Aorta (tissue), 5 donors: ENCODE measurements at places on chromosomes 3 and 15.

GRCh38 chr3:22981166-22981565 is 222.0 kb upstream of the UBE2E2 start:
- no peaks in the 10 kb centered on the region for H3K27me3 ChIP-seq
- no peak for DNase-seq
- no peaks in the 10 kb centered on the region for H3K4me1 ChIP-seq
- H3K36me3 ChIP-seq = no peaks in the 10 kb centered on the region

DNA sequence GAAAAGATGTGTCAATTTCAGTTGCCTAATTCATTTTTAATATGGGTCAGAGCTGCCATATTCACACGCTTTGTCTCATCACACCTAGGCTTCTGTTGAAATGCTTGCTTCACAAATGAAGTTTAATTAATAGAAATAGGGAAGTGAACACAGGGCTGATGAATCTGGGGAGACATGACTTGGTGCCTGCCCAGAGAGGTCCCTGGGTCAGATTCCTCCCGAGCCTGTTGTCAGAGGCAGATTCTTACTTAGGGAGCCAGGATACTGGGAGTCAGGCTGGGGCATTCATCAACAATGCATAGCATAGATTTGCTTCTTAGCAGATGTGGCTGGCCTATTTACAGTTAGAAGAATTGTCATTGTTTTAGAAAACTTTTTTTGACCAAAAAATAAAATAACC is 90.6 kb downstream of the CACNA1D start:
- H3K36me3 ChIP-seq = no peaks in the 10 kb centered on the region
- no peak for DNase-seq
- no peaks in the 10 kb centered on the region for H3K4me1 ChIP-seq
- no peak overlapping the region for H3K4me3 ChIP-seq
- H3K27ac ChIP-seq = no peak overlapping the region
- no peaks in the 10 kb centered on the region for H3K27me3 ChIP-seq

- no peak overlapping the region for H3K27ac ChIP-seq
- H3K27me3 ChIP-seq = no peaks in the 10 kb centered on the region
- H3K36me3 ChIP-seq = no peaks in the 10 kb centered on the region
- DNase-seq = no peak
- H3K4me3 ChIP-seq = no peak overlapping the region
- no peaks in the 10 kb centered on the region for H3K4me1 ChIP-seq
Measured at GRCh38 chr3:99549220-99549619, 89.2 kb upstream of the COL8A1 start.

DNA sequence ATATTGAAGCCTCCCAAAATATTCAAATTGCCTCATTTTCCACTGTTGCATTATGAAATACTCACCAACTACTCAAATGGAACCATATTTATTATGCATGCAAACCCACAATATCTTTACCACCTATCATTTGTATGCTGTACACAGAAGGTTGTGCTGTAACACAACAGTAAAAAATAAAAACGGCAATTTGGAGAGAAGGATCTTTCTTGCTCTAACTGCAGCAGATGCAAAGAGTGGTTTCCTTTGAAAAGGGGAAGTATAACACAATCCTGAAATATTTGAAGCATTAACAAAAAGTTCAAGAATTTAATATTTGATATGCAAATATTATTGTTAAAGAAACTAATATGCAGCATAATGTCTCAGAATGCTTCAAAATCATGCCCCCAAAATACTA is 244.5 kb upstream of the SUCLG2 start:
- no peak for DNase-seq
- no peak overlapping the region for H3K27ac ChIP-seq
- H3K36me3 ChIP-seq = no peaks in the 10 kb centered on the region
- H3K4me3 ChIP-seq = no peak overlapping the region
- no peaks in the 10 kb centered on the region for H3K4me1 ChIP-seq
- H3K27me3 ChIP-seq = no peaks in the 10 kb centered on the region

DNA sequence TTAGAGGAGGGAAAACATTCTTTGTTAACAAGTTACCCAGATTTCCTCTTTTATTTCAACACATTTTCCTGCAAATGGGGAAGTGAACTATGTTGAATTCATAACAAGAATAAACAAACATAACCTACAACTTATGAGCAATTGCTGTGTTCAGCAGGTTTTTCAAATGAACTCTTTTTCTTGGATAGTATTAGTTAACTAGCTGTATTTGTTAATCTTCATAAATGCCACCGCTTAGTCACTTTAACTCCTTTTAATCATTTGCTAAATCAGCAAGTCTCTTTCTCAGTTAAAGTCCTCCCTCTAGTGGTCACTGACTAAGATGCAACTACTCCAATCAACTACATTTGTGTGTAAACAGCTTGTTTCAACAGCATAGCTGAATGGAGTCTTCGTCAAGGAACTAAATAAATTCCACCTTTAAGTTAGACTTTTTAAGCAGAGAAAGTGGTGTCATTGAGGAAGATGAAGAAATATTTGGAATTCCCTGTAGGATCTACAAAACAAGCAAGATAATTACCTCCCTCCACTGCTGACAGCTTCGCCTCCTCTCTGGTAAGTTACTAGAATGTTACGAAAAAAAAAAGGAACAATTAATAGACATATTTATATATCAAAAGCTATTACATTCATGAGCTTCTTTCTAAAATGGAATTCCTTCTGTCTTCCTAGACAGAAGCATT is 1122.0 kb downstream of the ROBO1 start:
- no peak overlapping the region for H3K27ac ChIP-seq
- DNase-seq = no peak

DNA sequence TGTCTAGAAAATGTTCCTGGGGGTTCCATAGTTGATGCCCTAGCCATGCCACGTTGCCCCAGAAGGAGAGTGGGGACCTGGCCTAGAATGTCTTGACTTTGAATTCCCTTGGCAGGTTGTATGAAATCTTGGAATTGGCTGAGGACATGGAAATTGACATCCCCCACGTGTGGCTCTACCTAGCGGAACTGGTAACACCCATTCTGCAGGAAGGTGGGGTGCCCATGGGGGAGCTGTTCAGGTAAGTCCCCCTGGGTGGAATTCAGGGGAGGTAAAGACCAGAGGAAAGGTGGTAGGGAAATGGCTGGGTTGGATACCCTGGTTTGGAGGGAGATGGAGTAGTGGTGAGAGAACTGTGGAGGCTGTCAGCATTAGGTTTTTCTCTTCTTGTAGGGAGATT is 8.9 kb upstream of the FAM131A start:
- no peak overlapping the region for H3K27ac ChIP-seq
- H3K36me3 ChIP-seq = peaks cover 14% of the 10 kb centered on the region
- H3K4me3 ChIP-seq = no peak overlapping the region
- DNase-seq = no peak

GRCh38 chr3:119148493-119149180 is 2.7 kb downstream of the TEX55 start:
- H3K36me3 ChIP-seq = no peaks in the 10 kb centered on the region
- H3K27ac ChIP-seq = no peak overlapping the region
- DNase-seq = no peak
- no peak overlapping the region for H3K4me3 ChIP-seq
- H3K27me3 ChIP-seq = no peaks in the 10 kb centered on the region

- H3K4me1 ChIP-seq = no peaks in the 10 kb centered on the region
- H3K27me3 ChIP-seq = no peaks in the 10 kb centered on the region
- no peak overlapping the region for H3K27ac ChIP-seq
- H3K4me3 ChIP-seq = no peak overlapping the region
- DNase-seq = no peak
Measured at GRCh38 chr15:23998056-23998455, 311.0 kb upstream of the NDN start.

DNA sequence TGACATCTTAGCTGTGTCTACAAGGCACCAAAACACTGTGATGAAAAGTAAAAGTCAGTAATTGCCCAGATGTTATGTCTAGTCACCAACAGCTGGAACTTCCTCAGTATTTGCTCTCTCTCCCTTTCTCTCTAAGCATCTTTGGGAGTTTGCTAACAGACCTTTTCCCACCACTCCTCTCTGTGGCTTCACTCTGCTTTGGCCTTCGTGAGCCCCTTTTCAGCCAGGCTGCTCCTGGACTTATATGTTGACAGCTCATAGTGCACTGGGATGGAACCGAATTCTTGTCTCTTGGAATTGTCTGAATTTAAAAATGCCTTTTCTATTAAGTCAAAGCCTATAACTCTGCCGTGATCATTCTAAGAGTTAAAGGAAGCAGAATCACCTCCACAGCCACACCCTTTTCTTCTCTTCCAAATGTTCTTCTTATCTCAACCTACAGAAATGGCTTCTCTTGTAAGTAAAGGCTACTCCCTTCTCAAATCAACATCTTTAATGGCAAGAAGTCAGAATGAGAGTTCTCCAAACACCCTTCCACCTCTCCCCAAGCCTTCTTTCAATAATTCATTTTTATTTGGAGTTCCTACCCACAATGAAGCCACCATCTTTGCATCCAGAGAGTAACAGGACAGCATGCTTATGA is 17.2 kb upstream of the FOXP1 start:
- H3K27me3 ChIP-seq = no peaks in the 10 kb centered on the region
- H3K27ac ChIP-seq = no peak overlapping the region
- no peaks in the 10 kb centered on the region for H3K4me1 ChIP-seq
- H3K36me3 ChIP-seq = no peaks in the 10 kb centered on the region
- no peak overlapping the region for H3K4me3 ChIP-seq

GRCh38 chr15:88646951-88647350 is 8.1 kb downstream of the ISG20 start:
- H3K36me3 ChIP-seq = no peaks in the 10 kb centered on the region
- H3K4me1 ChIP-seq = no peaks in the 10 kb centered on the region
- no peak for DNase-seq
- H3K27me3 ChIP-seq = no peaks in the 10 kb centered on the region
- H3K27ac ChIP-seq = no peak overlapping the region

GRCh38 chr15:74541494-74542165 is 610 bp downstream of the ARID3B start:
- H3K4me1 ChIP-seq = no peaks in the 10 kb centered on the region
- no peak for DNase-seq
- H3K36me3 ChIP-seq = no peaks in the 10 kb centered on the region
- peak overlapping the region; percentile 90 for H3K4me3 ChIP-seq
- H3K27me3 ChIP-seq = no peaks in the 10 kb centered on the region
- H3K27ac ChIP-seq = peak overlapping the region; percentile 19

GRCh38 chr3:148873270-148873927 is 8.3 kb downstream of the CPA3 start:
- DNase-seq = no peak
- no peak overlapping the region for H3K4me3 ChIP-seq
- no peak overlapping the region for H3K27ac ChIP-seq
- no peaks in the 10 kb centered on the region for H3K36me3 ChIP-seq
- H3K4me1 ChIP-seq = no peaks in the 10 kb centered on the region

DNA sequence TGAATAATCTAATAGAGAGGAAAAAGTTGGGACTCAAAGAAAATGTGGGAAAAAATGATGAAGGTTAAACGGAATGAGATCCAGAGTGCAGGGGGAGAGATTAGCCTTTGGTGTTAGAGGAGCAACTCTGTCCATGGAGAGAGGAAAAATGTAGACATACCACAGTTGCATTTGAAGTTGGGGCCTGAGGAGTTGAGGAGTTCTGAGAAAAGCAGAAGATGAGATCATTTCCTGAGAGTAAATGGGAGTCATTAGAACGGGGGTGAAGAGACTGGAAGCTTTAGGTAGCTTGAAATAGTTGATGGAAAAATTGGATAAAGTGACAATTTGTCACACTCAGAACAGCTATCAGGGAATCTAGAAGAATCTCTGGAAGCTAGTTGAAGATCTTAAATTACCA is 7.3 kb downstream of the CCR5AS start:
- no peaks in the 10 kb centered on the region for H3K27me3 ChIP-seq
- no peak for DNase-seq
- no peak overlapping the region for H3K27ac ChIP-seq
- no peak overlapping the region for H3K4me3 ChIP-seq

DNA sequence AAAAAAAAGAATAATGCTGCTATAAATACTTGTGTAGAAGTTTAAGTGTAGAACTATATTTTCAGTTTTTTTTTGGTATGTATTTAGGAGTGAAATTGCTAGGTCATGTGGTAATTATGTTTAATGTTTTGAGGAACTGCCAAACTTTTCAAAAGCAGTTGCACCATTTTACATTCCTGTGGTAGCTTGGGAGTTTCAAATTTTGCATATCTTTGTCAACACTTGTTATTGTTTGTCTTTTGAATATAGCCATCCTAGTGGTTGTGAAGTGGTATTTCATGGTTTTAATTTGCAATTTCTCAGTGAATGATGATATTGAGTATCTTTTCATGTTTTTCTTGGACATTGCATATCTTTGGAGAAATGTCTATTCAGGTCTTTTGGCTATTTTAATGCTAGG is 30.4 kb downstream of the SKIL start:
- no peak overlapping the region for H3K27ac ChIP-seq
- H3K4me1 ChIP-seq = no peaks in the 10 kb centered on the region
- H3K4me3 ChIP-seq = no peak overlapping the region
- peaks cover 5% of the 10 kb centered on the region for H3K36me3 ChIP-seq
- DNase-seq = no peak

GRCh38 chr15:43239732-43240491 is 19.1 kb upstream of the EPB42 start:
- no peak for DNase-seq
- H3K27me3 ChIP-seq = no peaks in the 10 kb centered on the region
- H3K4me3 ChIP-seq = no peak overlapping the region

- no peaks in the 10 kb centered on the region for H3K27me3 ChIP-seq
- no peak for DNase-seq
- H3K36me3 ChIP-seq = no peaks in the 10 kb centered on the region
Measured at GRCh38 chr3:152309535-152310307, 41.0 kb downstream of the MBNL1 start.

DNA sequence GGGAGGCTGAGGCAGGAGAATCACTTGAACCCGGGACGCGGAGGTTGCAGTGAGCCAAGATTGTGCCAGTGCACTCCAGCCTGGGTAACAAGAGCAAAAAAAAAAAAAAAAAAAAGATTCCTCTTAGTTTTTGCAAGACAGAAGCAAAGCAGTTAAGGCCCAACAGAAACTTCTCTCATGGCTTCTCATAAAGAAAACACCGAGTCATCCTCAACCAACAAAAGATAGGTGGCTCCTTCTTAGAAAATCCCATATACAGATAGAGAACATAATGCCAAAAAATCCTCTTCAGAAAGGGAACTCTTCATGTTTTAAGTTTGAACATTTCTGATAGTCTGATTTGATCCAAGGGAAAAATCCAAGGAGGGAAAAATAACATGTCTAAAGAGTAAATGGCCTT is 12.5 kb upstream of the SKIL start:
- no peak for DNase-seq
- H3K4me3 ChIP-seq = no peak overlapping the region
- H3K4me1 ChIP-seq = no peaks in the 10 kb centered on the region
- no peaks in the 10 kb centered on the region for H3K27me3 ChIP-seq
